ENCODE measurements at places on chromosomes 1 and 21. TPM values are rescaled to one million over a fixed set of nuclear protein-coding genes. Genes with fewer than 3 reads are reported as not detected.

DNA sequence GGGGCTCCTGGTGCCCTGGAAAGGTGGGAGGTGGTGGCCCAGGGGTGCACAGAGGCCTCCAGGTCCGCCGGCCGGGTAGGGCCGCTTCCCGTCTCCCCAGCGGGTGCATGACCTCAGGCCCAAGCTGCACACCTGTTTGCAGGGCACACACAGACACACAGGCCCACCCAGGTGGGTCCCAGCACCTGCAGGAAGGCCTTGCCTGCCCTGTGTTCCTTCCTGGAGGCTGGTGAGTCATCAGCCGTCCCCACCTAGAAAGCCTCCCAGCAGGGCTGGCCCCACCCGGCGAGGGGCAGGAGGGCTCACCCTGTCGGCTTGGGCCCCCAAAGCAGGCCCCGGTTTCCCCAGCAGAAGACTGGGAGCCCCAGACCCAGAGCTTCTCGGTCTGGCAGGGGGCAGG is 23.6 kb upstream of the TTLL10 start:
- H3K27me3 ChIP-seq = no peaks in the 10 kb centered on the region
- DNase-seq = no peak
- peaks cover 4% of the 10 kb centered on the region for H3K4me1 ChIP-seq

GRCh38 chr1:39405358-39405757 is 86.1 kb upstream of the BMP8A start:
- H3K36me3 ChIP-seq = peaks cover 7% of the 10 kb centered on the region
- no peaks in the 10 kb centered on the region for H3K27me3 ChIP-seq
- H3K4me3 ChIP-seq = no peak overlapping the region
- H3K27ac ChIP-seq = no peak overlapping the region

WNT4 gene
- not detected for total RNA-seq

LORICRIN gene
- not detected for total RNA-seq

HRNR gene
- total RNA-seq = not detected
